Peyer's patch (tissue), 4 donors: ENCODE measurements at places on chromosomes 12 and 14.

- H3K36me3 ChIP-seq: no peaks in the 10 kb centered on the region
- DNase-seq: no peak
- no peaks in the 10 kb centered on the region for H3K27me3 ChIP-seq
- H3K4me1 ChIP-seq: no peaks in the 10 kb centered on the region
- no peak overlapping the region for H3K4me3 ChIP-seq
Measured at GRCh38 chr12:12432364-12432763, 75.5 kb downstream of the BORCS5 start.

DNA sequence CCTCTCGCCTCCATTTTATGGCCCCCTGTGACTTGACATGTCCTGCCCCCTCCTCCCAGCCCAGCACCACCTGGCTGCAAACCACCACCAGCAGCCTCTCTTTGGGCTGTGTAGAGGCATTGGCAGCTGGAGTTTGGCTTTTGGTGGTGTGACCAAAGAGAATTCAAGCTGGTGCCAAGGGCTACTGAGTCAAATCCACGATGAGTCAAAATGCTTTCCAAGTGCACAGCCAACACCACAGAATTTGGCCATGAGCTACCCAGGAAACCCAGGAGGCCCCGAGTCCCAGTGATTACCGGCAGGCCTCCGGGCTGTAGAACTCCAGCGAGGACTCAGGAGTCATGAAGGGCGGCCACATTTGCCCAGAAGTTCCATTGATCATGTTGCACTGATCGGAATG is 53.8 kb downstream of the SCARB1 start:
- no peaks in the 10 kb centered on the region for H3K36me3 ChIP-seq
- H3K27ac ChIP-seq: no peak overlapping the region
- no peak overlapping the region for H3K4me3 ChIP-seq
- DNase-seq: no peak
- H3K27me3 ChIP-seq: no peaks in the 10 kb centered on the region

- no peaks in the 10 kb centered on the region for H3K4me1 ChIP-seq
- H3K4me3 ChIP-seq: no peak overlapping the region
- H3K36me3 ChIP-seq: no peaks in the 10 kb centered on the region
- H3K27me3 ChIP-seq: no peaks in the 10 kb centered on the region
Measured at GRCh38 chr12:126040307-126040706, 975.1 kb downstream of the AACS start.

GRCh38 chr14:39247256-39247655 is 13.5 kb downstream of the MIA2 start:
- H3K36me3 ChIP-seq: no peaks in the 10 kb centered on the region
- H3K27ac ChIP-seq: no peak overlapping the region

DNA sequence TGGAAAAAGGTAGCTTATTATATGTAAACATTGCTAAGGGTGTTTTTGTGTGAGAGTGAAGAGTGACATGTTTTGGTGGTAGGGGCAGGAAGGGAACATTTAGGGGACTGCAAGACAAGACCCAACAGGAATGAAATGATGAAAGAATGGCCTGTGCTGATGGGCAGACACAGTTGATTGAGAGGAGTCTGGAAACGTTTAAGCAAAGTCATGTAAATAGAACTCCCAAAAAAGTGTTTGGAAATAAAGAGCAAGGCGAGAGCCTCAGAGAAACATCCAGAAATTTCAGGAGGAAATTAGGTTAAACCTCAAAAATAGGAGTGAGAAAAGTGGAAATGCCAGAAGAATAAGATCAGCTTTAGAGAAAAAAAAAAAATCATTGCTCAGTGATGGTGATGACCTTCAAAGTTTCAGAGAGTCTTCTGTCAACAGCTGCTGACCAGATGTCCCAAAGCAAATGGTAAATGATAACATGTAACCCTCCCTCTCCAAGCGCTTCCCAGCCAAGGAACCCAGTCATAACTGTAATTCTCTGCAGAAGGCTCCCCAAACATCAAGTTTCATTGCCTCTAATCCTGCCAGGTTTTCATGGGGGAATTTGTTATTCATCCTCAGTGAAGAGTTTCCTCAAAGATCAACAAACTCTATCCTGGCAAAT is 223.2 kb upstream of the FAR2 start:
- H3K27me3 ChIP-seq: no peaks in the 10 kb centered on the region
- no peaks in the 10 kb centered on the region for H3K4me1 ChIP-seq
- DNase-seq: no peak
- no peak overlapping the region for H3K27ac ChIP-seq
- H3K36me3 ChIP-seq: no peaks in the 10 kb centered on the region
